ENCODE measurements at places on chromosomes 1 and 21.

DNA sequence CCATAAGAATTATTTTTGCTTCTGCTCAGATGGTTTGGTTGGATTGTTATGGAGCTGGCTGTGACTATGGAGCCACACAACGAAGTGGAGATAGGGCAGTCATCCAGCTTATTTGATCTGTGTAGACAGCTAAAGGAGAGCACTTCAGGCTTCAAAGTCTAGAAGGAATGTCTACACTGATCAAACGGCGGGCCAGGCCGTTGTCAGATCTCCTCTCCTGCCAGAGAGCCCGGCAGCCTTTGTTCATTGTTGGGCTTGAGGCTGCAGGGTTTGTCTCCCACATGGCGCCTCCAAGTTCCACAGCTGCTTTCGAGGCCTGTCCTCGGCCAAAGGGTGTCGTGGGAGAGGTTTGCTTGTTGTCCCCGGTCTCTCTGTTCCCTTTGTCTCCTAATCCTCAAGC is 2.8 kb upstream of the STMN1 start:
- DNase-seq, result no peak

DNA sequence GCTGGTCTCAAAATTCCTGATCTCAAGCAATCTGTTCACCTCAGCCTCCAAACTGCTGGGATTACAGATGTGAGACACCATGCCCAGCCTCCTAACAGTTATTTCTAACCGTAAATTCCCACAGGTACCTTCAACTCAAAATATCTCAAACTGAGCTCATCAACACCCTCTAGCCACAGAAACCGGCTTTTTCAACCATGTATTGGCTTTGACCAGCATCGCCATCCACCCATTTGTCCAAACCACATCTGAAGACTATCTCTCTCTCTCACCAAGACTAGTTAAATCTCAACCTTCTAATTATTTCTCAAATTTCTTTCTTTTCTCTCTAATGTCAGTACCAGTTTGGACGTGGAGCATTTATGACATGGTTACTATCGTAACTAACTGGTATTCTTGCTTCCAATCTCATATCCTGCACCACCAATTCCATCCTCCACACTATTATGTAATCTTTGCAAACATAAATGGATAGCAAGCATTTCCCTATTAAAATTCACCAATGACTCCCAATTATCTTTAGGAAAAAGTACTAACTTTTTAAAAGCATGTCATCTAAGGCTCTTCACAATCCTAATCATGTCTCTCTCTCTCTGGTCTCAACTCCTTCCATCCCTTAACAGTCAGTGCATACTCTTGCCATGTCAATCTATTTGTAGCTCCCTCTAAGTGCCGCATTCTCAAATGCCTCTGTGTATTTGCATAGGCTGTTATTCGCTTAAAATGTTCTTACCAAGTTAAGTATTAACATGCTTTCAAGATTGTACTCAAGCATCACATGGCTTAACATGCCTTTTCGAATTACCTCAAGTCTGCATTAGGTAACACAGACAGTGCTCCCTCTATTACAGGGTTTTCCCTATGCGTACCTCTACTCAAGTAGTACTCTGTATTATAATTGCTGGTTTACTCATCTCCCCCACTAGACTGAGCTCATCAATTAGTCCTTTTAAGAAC is 18.1 kb downstream of the RSBN1 start:
- DNase-seq, result no peak

DNA sequence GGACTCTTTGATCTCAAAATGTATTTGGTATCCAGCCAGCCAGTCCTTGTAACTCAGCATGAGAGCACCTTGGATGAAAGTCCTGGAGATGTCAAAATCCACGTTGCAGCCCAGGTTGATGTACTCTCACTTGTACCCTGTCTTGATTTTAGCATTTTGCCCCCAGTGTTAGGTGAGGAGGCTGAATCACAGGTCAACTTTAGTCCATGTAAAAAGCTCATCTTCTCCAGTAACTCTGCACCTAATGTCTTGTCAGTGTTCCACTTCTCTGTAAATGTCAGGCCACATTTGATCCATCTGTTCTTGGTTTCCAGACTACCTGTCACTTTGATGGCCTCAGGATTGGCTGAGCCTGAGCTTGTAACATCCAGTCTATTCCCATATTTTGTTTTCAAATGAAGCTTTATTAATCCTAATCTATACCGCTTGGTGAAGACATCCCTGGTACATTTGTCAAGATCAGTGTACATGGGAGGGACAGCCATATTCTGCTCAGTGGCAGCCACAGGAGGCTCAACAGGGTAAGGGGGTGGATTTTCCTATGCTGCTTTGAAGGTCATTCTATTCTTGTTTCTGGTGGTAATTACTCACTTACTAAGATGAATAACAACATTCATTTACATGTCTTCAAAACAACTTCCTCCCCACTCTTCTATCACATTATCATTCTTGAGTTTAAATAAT is 24.1 kb upstream of the FCRL3 start:
- DNase-seq, result no peak

DNA sequence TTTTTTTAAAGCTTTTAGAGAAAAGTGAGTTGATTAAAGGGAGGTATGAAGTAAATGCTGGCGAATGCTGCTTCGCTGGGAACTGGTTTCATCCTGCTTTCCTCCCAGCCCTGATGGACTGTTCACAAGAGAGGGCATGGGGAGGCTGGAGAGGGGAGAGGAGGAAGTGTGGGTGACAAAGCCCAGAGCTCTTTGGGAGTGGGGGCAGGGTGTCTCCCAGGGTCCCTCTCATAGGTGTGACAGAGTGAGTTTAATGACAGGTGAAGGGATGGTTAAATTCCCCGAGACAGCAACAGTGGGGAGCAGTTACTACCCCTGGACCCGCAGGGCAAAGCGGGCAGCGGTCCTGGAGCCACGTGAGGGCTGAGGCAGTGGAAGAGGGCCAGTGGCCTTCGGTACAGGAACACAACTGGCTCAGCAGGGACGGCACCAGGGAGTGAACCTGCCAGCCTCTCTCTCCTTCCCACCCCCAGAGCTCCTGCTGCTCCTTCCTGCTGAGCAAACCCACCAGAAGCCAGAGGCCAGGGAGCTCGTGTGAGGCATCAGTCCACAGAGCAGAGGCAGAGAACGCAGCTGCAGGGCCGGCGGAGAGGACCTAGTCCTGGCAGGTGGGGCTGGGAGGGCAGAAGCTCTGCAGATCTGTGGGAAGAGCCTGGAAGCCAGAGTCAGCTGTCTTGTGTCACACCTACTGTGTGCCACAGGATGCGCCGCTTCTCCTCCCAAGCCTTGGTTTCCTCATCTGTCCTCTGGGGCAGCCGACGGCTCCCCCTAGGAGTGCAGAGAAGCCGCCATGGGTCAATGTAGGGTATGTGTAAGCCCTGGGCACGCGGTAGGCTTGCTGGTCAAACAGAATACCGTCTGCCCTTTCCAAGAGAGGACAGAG is 20.9 kb upstream of the LRP8 start:
- DNase-seq, result no peak

DNA sequence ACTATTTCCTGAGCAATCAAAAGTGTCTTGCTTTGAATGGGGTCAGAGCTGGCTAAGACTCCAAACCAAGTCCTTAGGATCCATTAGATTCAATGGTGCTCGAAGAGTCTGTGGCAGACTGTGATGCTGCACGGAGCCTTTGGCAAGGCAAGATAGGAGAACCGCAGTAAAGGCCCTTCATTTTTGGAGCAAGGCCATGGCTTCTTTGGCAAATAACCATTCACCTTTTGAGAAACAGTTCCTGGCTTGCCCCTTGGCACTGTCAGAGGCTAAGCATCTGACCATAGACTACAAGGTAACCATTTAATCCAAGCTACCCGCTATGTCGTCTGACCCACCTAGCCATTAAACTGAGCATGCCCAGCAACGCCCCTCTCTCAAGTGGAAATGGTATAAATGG is 45.2 kb downstream of the EDN2 start:
- DNase-seq, result no peak

GRCh38 chr1:180206581-180206980 is 23.5 kb upstream of the LHX4 start:
- no peak for DNase-seq

GRCh38 chr1:244628789-244629188 is 24.1 kb upstream of the DESI2 start:
- no peak for DNase-seq

GRCh38 chr1:23792151-23792945 is 1.4 kb downstream of the LYPLA2 start:
- no peak for DNase-seq

DNA sequence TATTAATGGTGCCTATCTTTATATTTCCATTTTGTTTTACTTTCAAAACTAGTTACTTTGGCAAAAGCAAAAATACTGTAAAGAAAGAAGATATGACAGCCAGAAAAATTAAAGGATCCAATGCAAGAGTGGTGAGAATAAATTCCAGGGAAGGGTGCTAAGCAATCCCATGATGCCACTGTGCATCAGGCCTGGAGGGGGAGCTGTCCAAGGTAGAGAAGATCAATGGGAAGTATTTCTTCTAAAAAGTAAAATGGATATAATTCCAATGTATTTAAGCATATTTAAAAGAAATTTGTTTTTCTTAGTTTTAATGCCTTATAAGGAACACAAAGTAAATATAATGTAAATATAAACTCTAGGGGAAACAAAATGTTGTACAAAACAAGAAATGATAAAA is 1382.2 kb upstream of the B3GALT2 start:
- no peak for DNase-seq

GRCh38 chr1:182206626-182207239 is 145.2 kb upstream of the ZNF648 start:
- DNase-seq, result no peak

DNA sequence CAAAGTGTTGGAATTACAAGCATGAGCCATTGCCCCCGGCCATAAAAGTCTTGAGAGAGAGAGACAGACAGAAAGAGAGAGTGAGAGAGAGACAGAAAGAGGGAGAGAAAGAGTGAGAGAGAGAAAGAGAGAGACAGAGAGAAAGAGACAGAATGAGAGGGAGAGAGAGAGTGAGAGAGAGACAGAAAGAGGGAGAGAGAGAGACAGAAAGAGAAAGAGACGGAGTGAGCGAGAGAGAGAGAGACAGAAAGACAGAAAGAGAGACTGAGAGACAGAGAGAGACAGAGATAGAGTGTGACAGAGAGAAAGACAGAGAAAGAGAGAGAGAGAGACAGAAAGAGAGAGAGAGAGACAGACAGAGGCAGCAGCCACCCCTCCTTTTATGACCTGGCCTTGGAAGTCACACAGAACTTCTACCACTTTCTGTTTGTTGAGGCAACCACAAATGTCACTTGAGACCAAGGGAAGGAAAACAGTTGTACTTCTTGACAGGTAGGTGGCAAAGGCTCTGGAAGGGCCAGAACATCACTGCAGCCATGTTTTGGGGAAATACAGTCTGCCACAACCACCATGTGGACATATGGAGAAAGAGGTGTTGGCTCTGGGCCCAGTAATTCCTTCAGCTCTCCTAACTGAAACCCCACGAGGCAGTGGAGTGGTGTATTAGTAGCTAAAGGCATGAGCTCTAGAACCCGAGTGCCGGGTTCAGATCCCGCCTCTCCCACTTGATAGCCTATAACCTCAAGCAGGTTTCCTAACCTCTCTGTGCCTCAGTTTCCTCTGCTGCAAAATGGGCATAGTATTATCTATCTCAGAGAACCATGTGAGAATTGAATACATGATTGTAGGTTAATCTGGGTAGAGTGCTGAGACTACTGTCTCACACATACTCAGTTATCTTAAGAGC is 50.6 kb downstream of the TNFRSF8 start:
- no peak for DNase-seq

DNA sequence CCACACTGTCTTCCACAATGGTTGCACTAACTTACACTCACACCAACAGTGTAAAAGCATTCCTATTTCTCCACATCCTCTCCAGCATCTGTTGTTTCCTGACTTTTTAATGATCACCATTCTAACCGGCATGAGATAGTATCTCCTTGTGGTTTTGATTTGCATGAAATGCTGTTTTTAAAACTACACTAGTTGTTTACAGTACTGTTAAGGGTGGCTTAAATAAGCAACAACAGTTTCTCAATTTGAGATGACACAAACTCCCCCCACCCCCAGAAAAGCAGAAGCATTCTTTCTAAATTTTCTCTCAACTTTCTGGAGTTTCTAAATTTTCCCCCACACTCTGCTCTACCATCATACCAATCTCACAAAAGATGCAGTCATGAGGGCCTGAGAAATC is 7.1 kb upstream of the SLAMF7 start:
- DNase-seq, result no peak

- no peak for DNase-seq
These were observed 992 bp upstream of the USP48 start for GRCh38 chr1:21783679-21784603.

Measured in RWPE1 (cell line).